Panc1 (cell line): ENCODE measurements at places on chromosomes 1 and 21. TPM values are rescaled to one million over a fixed set of nuclear protein-coding genes. Genes with fewer than 3 reads are reported as not detected.

Gene CRP
- total RNA-seq: 0.90 TPM

DNA sequence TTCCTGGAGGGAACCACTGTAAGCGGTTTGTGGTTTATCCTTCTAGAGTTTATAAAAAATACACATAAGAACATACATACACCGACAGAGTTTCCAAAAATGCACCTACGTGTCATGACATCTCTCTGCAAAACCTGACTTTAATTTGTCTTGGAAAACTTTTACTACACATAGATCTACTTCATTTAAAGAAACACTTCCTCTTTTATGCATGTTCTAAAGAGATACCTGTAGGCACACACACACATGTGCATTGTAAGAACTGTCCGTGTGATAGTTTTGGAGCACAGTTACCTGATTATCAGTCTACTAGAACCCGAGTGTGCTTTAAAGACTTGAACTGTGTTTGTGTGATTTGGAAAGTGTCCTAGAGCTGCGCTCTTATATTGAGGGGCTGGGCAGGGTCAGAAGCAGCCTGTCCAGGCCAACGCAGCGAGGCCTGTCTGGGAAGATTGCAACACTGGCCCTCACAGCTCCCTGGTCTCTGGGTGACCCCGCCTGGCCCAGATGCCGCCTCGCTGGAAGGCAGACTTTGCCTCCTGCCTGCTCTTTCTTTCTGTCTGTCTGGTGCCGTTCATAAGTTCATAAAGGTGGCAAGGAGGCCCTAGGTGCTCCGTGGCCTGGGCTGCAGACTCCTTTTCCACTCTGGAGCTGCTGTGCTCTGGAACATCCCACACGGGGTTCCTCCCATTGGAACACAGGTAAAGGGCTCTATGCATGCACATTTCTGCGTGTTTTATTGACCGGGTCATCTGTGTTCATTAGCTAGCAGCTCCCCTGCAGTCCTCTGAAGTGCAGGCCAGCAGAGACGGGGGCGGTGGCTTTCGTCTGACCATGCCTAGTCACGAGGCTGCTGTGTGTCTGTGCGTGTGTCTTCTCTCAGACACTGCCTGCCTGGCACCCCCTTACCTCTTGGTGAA, 46.3 kb downstream of the AGPAT3 start:
- H3K4me1 ChIP-seq: no peaks in the 10 kb centered on the region
- no peak overlapping the region for H3K4me3 ChIP-seq
- no peak overlapping the region for H3K27ac ChIP-seq
- H3K36me3 ChIP-seq: no peaks in the 10 kb centered on the region; the same call in 1 of the 2 replicates
- DNase-seq: no peak

DNA sequence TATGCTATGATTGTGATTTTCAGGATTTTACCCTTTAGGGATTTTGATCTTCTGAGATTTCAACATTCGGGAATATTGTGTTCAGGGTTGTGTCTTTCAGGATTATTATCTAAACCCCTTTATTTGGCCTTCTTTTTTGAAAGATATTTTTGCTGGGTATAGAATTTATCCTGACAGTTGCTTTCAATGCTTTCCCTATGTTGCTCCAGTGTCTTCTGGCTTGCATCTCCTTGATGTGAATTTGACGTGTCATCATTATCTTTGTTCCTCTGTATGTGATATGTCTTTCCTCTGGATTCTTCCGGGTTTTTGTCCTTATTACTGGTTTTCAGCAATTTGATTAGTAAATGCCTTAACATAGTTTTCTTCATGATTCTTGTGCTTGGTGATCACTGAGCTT, 25.9 kb upstream of the RIPK4 start:
- no peaks in the 10 kb centered on the region for H3K36me3 ChIP-seq
- no peak for DNase-seq
- peaks cover 6% of the 10 kb centered on the region; the same call in 1 of the 2 replicates for H3K4me1 ChIP-seq
- H3K27ac ChIP-seq: no peak overlapping the region
- no peaks in the 10 kb centered on the region for H3K27me3 ChIP-seq
- no peak overlapping the region for H3K4me3 ChIP-seq

DNA sequence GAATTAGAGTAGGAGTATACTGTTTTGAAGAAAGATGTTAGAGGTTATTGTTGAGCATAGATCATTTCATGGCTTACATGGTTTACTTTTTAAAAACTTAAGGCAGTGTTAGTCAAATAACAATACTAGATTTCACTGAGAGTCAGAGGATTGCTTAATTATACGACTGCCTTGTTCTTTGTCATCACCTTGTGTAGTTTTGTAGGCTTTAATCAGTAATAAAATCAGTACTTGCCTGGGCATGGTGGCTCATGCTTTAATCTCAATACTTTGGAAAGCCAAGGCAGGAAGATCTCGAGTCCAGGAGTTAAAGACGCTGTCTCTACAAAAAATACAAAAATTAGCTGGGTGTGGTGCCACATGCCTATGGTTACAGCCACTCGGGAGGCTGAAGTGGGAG, 41.3 kb upstream of the GPR52 start:
- H3K27me3 ChIP-seq: no peaks in the 10 kb centered on the region
- H3K27ac ChIP-seq: no peak overlapping the region
- H3K4me3 ChIP-seq: no peak overlapping the region
- H3K36me3 ChIP-seq: no peaks in the 10 kb centered on the region

DNA sequence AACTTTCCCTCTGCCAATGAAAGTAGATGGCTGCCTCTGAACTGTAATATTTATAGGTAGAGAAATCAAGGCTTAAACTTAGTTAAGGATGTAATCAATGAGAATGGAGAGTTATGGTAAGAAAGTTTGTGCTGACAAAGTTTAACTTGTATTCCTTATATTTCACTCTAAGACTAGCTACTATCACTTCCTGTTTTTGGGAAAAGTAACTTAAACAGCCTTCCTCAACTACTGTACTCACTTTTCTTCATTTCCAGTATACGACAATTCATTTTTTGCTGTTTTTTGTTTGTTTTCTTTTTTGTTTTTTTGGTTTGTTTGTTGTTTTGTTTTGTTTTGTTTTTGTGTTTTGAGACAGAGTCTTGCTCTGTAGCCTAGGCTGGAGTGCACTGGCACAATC, 3.7 kb downstream of the RGS18 start:
- H3K27ac ChIP-seq: no peak overlapping the region
- H3K4me3 ChIP-seq: no peak overlapping the region
- DNase-seq: no peak
- H3K4me1 ChIP-seq: no peaks in the 10 kb centered on the region
- H3K36me3 ChIP-seq: no peaks in the 10 kb centered on the region
- H3K27me3 ChIP-seq: no peaks in the 10 kb centered on the region

GRCh38 chr21:44653123-44653522, 1.3 kb downstream of the KRTAP12-4 start:
- DNase-seq: no peak
- H3K27me3 ChIP-seq: no peaks in the 10 kb centered on the region
- no peak overlapping the region for H3K4me3 ChIP-seq
- no peaks in the 10 kb centered on the region for H3K36me3 ChIP-seq
- H3K4me1 ChIP-seq: no peaks in the 10 kb centered on the region
